ENCODE measurements at places on chromosomes 5 and 9.

DNA sequence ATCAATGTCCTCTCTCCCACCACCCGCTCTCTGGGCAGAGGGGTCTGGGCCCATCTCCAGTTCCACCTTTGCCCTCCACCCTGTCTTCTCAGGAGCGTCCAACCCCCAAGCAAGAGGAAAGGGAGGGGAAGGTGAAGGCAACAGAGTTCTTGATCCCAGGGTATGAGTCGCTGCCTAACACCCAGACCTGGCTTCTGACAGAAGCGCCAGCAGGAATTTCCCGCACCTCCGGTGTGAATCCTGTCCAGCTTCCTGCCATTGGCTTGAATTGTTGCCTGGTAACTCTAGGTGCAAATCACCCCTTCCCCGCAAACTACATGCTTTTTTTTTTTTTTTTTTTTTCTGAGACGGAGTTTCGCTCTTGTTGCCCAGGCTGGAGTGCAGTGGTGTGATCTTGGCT, 84.2 kb upstream of the IER5L start:
- no peak for DNase-seq

GRCh38 chr5:477871-478270, 34.9 kb downstream of the EXOC3 start:
- DNase-seq: no peak

- no peak for DNase-seq
Measured at GRCh38 chr5:33688526-33688925, 203.3 kb downstream of the ADAMTS12 start.

DNA sequence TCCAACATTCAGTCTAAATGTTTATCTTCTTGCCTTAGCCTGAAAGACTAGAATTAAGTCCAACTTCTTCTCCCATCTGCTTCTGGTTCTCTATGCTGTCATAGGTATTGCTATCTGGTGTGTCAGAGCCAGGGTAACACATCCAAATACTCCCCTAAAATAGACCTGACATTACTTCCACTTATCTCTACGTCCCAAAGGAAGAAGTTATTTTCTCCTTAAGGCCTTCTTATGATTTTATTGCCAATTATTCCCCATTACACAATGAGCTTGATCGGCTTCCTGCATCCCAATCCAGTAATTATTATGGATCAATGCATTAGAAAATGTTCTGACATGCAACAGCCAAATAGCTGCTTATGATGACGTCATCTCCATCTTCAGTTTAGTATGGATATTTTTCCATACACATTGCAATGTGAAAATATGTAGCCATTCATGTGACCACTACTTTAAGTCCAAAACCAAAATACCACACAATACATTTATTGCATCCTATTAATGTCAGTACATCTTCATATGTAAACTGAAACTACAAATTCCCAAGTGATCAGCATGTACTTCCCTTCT, 555.5 kb downstream of the MAT2B start:
- DNase-seq: no peak

DNA sequence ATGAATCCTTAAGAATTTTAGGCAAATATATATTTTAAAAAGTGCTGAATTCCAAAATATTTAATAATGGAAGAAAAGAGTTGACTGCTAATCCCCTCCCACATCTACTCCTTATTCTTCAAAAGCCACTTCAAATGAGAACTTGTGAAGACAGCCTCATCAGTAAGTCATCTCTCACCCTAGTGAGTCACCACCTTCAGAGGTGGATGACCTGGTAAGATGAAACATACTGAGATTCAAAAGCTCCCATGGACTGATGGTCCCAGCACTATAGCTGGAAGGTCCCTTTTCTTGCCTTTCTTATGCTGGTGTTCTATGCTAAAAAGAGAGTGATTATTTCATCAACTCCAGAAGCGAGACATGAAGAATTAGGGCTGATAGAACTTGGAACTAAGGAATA, 37.8 kb upstream of the SPDL1 start:
- DNase-seq: no peak

GRCh38 chr9:72217306-72217842, 68.1 kb downstream of the GDA start:
- DNase-seq: no peak

GRCh38 chr5:80503641-80504040, 15.7 kb downstream of the FAM151B start:
- no peak for DNase-seq

- peak; percentile 57 for DNase-seq
Measured at GRCh38 chr9:29348999-29349398, 1775.7 kb upstream of the C9orf72 start.

GRCh38 chr5:96043446-96043845, 81.8 kb upstream of the ELL2 start:
- no peak for DNase-seq

DNA sequence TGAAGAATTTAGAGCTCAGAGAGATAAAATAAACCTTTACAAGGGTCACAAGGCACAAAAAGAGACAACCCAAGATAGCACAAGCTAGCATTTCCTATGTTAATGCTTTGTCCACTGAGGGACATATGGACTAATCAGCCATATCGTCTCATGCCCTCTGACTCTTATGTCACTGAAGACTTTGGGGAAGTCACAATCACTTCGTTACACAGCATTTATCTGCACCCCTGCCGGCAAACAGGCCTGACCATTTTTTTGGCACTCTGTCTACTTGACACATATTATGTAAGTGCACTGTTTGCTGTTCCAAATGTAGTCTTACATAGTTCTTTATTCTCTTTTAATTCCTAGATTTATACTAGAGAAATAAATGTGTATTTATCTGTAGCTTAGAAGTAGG, 13.9 kb upstream of the BNC2 start:
- DNase-seq: no peak

GRCh38 chr5:124156415-124156996, 589.9 kb downstream of the ZNF608 start:
- DNase-seq: peak; percentile 76

GRCh38 chr5:143570989-143571388, 167.5 kb upstream of the NR3C1 start:
- no peak for DNase-seq

DNA sequence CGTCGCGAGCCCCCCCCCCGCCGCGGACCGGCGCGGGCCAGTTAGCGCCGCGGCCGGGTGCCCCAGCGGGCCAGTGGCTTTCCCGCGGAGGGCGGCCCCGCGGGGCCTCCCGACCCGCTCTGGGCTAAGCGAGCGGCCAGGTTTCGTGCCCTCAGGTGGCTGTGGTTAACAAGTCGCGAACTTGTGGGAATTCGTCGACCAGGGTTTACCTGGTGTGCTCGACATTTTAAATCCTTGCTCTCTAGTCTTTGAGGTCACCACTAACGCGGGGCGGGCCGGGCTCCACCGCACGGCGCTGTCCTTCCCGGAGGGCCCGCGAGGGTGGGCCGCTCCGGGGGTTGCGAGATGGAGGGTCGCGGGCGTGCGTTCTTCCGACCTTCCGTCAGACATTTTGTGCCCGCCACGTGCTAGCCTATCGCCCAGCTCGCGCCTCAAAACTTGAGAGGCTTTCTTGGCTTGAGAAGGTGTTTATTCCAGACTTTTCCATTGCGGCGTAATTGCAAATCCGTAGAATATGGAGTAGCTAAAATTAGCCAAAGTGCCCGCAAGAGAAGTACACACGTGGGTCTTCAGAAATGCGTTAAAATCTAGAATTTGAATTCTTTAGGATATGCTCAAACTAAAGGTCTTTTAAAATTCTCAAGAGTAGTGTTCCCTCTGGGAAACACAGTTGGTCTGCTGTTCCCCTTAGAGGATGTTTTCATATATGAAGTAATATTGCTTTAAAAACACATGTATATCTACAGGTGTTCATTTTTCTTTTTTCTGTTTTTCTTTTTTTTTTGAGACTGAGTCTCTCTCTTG, 2.1 kb downstream of the ANP32B start:
- peak; percentile 34 for DNase-seq

Data from mesenchymal stem cell (in vitro differentiated cells and primary cell).